ENCODE measurements at places on chromosomes 7 and 10. TPM values are rescaled to one million over a fixed set of nuclear protein-coding genes. Genes with fewer than 3 reads are reported as not detected.

The CFAP70 gene
- 0.86 TPM for total RNA-seq

The SFTPD gene
- not detected for total RNA-seq

The PILRA gene
- 2.1 TPM for total RNA-seq

The STEAP1B gene
- 1.2 TPM for total RNA-seq

The VWDE gene
- total RNA-seq: not detected

The ZPBP gene
- total RNA-seq: not detected

The SPDYE2 gene
- not detected for total RNA-seq

The C10orf143 gene
- total RNA-seq: 5.1 TPM

The POLR2J3 gene
- 12.3 TPM for total RNA-seq

The UCMA gene
- not detected for total RNA-seq

The BMPER gene
- 1.9 TPM for total RNA-seq

DNA sequence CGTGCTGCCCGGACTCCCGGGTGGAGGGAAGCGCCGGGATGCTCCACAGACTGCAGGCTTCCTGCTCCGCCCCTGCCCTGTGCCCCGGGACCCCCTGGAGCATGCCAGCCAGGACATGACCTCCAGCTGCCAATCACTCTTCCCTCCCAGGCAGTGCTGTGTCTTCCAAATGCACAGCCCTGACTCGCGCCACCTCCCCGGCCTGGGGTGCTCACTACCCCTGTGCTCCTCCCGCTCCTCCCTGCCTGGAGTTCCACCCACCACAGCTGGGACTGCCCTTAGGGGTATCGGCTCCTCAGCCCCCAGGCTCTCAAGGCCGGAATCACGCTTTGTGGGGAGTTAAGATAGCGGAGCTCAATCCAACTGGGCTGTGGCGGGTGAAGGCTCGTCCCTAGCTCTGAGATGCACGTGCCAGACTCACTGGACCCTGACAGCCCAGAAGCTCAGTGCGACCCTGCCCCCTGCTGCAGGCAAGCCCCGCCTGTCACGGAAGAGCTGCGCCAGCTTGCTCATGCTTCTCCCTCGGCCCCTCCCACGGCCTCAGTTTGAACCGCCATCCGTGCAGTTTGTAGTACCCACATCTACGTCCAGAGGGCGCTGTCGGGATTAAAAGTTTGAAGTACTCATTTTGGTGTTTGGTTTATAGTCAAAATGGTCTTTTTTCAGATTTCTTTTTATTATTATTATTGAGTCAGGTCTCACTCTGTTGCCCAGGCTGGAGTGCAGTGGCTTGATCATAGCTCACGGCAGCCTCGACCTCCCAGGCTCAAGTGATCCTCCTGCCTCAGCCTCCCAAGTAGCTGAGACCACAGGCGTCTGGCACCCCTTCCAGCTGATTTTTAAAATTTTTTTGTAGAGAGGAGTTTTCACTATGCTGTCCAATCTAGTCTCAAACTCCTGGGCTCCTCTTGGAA, 142.5 kb upstream of the TCERG1L start:
- DNase-seq: peak; percentile 71

- DNase-seq: peak; percentile 67
Measured at GRCh38 chr7:153902862-153903261, 149.3 kb upstream of the DPP6 start.

- no peak for DNase-seq
Measured at GRCh38 chr7:142817506-142817905, 37.4 kb upstream of the EPHB6 start.

GRCh38 chr7:96303105-96303685, 18.7 kb downstream of the SLC25A13 start:
- DNase-seq: no peak

GRCh38 chr10:119633538-119634218, 17.5 kb upstream of the BAG3 start:
- DNase-seq: no peak

- no peak for DNase-seq
Measured at GRCh38 chr7:1223196-1223981, 9.3 kb upstream of the UNCX start.

GRCh38 chr7:45902820-45903219, 14.5 kb downstream of the IGFBP1 start:
- DNase-seq: no peak

- DNase-seq: no peak
Measured at GRCh38 chr7:23472956-23473843, 2.9 kb upstream of the IGF2BP3 start.

- DNase-seq: no peak
Measured at GRCh38 chr7:32658467-32658869, 163.2 kb downstream of the AVL9 start.

- no peak for DNase-seq
Measured at GRCh38 chr10:114283535-114284234, 44.6 kb downstream of the VWA2 start.

GRCh38 chr10:8331387-8331786, 276.9 kb downstream of the GATA3 start:
- DNase-seq: no peak

GRCh38 chr10:35690534-35690933, 48.4 kb upstream of the FZD8 start:
- no peak for DNase-seq

DNA sequence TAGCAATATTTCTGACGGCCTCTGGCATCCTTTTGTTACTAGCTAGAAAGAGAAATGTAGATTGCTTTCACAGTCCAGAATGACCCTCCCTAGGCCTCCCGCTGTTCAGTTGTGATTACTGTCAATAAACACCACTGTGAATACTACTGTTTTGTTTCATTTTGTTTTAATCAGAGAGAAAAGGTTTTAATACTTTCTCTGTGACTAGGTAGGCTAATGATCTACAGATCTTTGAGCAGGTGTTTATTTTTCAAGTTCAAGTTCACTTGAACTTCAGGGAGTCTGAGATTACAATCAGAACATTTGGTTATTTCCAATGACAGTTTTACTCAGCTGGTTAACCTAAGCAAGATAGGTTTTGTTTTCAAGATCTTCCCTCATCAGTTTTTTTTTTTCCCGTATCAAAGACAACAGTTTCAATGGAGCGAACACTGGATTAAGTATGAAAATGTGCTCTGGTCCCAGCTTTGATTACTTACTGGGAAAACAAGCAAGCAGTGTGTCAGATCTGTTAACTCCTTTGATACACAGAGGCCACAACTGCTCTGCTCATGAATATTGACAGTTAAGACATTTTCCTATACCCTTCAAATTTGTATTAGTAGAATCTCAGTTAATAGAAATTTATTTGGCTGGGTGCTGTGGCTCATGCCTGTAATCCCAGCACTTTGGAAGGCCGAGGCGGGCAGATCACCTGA, 34.8 kb downstream of the VKORC1L1 start:
- DNase-seq: no peak

DNA sequence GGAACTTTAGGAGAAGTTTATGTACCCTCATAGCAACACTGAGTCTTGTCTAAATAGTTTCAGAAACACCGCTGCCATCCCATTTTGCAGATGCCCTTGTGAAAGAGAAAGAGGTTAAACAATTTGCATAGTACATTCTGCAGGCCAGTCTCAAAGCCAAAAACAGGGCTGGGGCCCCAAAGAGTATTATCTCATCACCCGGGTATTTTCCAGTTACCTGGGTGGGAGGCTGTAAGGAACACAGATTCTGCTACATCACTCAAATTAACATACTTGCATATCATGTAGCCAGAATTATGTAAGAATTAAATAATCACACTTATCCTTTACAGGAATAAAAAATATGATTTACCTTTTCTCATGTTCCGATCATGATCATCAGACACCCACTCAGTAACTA, 3.1 kb upstream of the FAM171A1 start:
- DNase-seq: no peak

DNA sequence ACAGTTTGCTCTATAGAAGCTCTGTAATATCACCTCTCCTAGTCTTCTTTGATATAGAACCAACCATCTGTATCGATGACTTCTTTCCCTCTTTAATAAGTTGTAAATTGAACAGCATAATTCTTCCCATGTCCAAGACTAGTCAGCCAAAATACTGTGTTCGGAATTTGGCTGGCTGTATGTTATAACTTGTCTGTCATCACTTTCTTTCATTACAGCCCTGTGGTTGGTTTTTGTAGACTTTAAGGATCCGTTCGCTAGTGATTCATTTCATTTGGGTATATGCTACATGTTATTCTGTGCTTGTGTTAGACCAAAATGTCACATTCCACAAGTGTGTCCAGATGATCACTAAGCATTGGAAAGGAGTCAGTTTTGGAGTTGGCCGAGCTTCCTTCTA, 155.4 kb upstream of the ITGB1 start:
- DNase-seq: no peak

GRCh38 chr10:104935656-104936055, 294.6 kb downstream of the SORCS3 start:
- DNase-seq: no peak

DNA sequence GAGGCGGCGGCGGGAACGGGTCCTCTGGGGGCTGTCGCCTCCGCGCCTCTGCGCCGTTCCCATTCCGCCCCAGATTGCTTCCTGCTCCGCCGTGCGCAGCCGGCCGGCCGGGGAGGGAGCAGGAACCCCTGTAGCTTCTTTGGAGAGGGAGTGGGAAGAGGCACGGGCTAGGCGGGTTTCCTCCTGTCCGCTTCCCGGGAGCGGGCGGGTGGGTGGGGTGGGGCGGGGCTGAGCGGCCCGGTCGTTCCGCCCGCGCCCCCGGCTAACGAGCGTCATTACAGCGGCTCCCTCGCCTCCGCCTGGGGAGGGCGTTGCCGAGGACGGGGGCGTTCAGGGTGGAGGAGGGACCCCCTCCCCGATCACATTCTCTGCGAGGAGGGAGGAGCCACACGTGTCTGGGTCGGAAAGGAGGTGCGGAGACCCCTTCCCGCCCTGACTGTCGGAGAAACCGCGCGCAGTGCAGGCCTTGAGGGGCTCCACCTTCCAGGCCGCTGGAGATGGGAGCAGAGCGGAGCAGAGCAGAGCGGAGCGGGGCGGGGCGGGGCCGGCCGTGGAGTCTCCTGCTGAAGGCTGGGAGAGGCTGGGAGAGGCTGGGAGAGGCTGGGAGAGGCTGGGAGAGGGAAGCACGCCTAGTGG, 39.7 kb downstream of the AGAP3 start:
- DNase-seq: no peak

DNA sequence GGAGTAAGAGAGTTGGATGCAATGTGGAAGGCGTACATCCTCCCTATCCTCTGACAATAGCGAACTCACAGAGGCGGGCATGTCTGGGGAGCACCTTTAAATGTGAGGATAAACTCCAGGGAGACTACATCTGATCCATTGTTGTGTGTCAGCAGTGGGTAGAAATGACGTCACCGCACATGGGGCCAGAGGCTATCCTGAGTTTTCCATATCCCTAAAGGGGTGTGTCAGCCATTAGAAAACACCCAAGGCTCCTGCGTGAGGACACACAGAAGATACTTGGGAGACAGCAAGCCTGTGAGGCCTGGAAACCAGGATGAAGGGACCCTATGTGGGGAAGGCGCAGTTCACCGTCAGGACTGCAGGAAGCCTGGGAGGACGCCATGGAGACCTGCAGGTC, 17.2 kb upstream of the CDHR3 start:
- DNase-seq: no peak

- DNase-seq: no peak
Measured at GRCh38 chr7:141276031-141276430, 202.2 kb downstream of the TMEM178B start.

- DNase-seq: no peak
Measured at GRCh38 chr10:78634835-78635234, 433.9 kb upstream of the ZMIZ1 start.

DNA sequence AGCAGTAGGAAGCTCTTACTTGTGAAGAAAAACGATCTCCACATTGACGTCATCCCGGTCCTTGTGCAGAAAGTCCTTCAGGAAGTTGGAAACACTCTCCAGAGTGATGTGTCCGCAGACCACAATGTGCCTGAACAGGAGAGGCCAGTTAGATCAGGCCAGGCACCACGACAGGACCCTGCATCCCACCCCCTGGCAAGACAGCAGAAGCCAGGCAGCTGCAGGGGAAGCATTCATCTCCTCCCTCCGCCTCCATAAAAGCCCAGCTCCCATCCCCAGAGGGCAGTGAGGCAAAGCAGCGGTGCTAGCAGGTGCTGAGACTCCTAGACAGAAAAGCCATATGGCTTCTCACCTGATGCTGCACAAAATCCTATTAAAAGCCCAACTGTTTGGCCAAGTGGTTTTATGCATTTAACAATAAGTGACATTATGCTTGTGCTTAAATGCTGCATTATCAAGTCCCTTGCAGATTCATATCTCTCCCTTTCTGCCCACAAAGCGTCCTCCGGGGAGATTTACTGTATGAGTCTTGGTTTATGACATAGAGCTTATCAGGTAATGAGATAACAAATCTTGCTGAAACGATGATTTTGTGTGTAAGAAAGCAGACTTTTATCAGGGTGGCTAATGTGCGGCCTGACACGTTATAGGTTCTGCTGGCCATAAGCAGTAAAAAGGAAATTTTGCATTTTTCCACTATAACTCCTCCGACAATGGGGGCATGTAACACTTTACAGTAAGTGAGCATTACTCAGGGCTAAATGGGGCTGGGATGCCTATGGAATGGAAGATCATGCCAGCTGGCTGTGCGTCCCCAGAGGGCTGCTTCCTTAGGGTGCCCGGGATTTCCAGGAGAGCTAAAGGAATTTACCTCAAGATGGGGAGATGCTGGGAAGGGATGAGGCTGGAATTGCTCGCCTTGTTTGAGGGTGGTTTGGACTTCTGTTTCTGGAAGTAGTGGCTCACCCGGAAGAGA, 546.9 kb downstream of the KCNMA1 start:
- no peak for DNase-seq

- DNase-seq: no peak
Measured at GRCh38 chr10:92404612-92405418, 113.8 kb downstream of the MARCHF5 start.

GRCh38 chr7:154375956-154376355, 323.8 kb downstream of the DPP6 start:
- no peak for DNase-seq

DNA sequence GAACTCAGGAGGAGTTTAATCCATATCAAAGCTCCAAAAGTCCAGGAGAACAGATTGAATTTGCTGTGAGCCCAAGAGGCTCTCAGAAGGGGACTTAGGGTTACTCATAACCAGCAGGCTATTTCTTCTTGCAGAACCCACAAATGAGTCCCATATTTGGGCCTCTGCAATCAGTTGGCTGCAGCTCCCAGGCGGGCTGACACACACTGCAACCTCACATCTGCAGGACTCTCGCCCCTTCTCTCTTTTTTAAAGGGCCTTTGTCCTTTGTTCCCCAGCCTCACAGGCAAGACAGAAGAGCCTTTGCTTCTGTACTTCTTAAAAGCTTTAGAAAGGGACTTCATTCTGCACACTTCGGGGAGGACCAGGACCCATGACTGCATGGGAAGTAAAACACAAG, 26.7 kb downstream of the CREB3L2 start:
- no peak for DNase-seq
